Ovary (tissue), 10 donors: ENCODE measurements at places on chromosomes 2 and 18. TPM values are rescaled to one million over a fixed set of nuclear protein-coding genes. Genes with fewer than 3 reads are reported as not detected.

DNA sequence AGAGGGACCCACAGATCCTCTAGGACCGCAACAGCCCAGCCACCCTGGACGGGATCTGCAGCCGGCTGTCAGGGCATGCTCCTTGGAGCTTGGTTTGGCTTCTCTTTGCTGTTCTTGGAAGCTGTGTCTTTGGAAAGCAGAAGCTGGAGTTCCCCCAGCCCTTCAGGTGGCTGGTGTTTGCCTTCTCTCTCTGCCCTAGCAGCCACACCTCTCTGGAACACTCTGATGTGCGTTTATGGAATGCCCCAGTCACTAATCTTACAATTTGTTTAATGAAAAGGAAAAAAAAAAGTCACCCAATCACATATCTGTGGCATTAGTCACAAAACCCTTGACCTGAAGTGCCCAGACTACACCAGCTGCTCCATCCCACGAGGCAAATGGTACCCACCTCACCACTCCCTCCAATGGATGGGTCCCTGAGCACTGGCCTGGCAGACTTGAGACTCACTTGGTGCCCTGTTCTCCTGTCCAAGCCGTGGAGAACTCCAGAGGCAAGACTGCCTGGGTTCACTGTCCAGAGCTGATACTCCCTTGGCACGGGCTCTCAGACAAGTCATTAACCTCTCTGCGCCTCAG lies 70.2 kb upstream of the DAPL1 start:
- H3K27ac ChIP-seq = no peak overlapping the region
- no peaks in the 10 kb centered on the region for H3K27me3 ChIP-seq
- H3K4me1 ChIP-seq = no peaks in the 10 kb centered on the region
- no peak overlapping the region for H3K4me3 ChIP-seq
- no peak for DNase-seq

GRCh38 chr18:57466745-57467409 lies 31.7 kb downstream of the ONECUT2 start:
- no peaks in the 10 kb centered on the region for H3K4me1 ChIP-seq
- DNase-seq = no peak
- no peak overlapping the region for H3K4me3 ChIP-seq
- H3K27me3 ChIP-seq = no peaks in the 10 kb centered on the region
- no peaks in the 10 kb centered on the region for H3K36me3 ChIP-seq

- H3K4me1 ChIP-seq = peaks cover 23% of the 10 kb centered on the region
- no peaks in the 10 kb centered on the region for H3K36me3 ChIP-seq
Measured at GRCh38 chr2:216698895-216699294, 3.5 kb upstream of the IGFBP5 start.

DNA sequence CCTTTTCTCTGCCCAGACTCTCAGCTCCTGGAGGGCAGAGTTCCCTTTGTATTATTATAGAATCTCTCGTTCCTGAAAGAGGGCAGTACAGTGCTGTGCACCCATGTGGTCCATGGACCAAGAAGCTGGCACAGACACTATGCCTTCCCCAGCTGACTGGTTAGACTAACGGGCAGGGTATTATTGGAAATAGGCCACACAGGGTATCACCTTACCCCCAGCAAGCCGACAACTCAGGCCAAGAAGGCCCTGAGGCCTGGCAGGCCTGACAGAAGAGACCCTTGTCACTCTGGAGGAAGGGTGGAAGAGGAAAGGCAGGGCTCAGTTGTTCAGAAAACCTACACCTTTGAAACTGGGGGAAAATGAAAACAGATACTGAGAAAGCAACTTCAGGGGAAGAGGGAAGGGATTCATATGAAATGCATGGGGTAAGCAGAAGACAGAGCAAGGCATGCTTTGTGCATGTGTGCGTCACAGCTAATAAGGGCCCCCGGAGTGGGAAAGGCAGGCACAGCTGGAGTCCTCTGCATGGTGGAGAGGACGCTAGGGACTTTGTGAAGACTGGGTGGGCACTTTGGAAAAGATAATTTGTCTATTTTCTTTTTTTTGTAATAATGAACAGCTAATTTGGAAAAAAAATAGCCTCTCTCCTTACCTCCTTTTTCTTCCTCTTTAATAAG lies 476.8 kb upstream of the CELF4 start:
- DNase-seq = no peak
- no peaks in the 10 kb centered on the region for H3K27me3 ChIP-seq
- H3K4me3 ChIP-seq = no peak overlapping the region
- no peaks in the 10 kb centered on the region for H3K4me1 ChIP-seq

GRCh38 chr2:192124571-192124970 lies 70.2 kb downstream of the TMEFF2 start:
- H3K4me3 ChIP-seq = no peak overlapping the region
- H3K27me3 ChIP-seq = no peaks in the 10 kb centered on the region
- no peak overlapping the region for H3K27ac ChIP-seq

- H3K4me3 ChIP-seq = no peak overlapping the region
- no peaks in the 10 kb centered on the region for H3K27me3 ChIP-seq
- H3K4me1 ChIP-seq = peaks cover 14% of the 10 kb centered on the region
- no peak overlapping the region for H3K27ac ChIP-seq
Measured at GRCh38 chr2:102002228-102002627, 10.5 kb downstream of the IL1R2 start.

- no peak for DNase-seq
- H3K4me3 ChIP-seq = no peak overlapping the region
- H3K27ac ChIP-seq = no peak overlapping the region
- H3K4me1 ChIP-seq = no peaks in the 10 kb centered on the region
- H3K36me3 ChIP-seq = no peaks in the 10 kb centered on the region
Measured at GRCh38 chr2:173254659-173255058, 100.0 kb upstream of the CDCA7 start.

DNA sequence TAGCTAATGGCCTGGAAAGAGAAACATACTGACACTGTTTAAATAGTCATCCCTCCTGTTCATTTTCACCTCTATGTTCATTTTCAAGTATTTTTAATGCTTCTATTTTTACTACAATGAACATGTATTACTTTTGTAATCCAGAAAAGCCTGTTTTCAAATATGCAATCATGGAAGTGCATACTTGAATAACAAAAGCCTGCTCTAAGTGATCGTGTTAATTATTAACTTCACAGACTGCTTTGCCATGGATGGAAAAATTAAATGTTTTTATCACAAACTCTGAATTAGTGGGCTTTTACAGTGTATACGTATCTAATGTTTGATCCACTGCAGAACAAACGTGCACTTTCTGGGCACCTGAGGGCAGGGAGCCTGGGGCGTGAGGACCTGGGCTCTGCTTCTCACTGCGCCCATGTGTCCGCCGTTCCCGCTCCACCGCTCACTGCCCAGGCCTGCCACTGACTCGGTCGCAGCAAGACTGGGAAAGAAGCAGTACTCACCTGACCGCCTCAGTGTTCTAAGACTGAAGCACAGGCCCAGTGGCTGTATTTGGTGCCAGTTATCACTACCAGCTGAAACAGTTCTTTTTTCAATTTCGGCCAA lies 80.6 kb downstream of the UXS1 start:
- no peak overlapping the region for H3K4me3 ChIP-seq
- DNase-seq = no peak
- peaks cover 1% of the 10 kb centered on the region for H3K4me1 ChIP-seq
- no peaks in the 10 kb centered on the region for H3K27me3 ChIP-seq
- no peaks in the 10 kb centered on the region for H3K36me3 ChIP-seq

- no peaks in the 10 kb centered on the region for H3K27me3 ChIP-seq
- no peak overlapping the region for H3K27ac ChIP-seq
- no peak overlapping the region for H3K4me3 ChIP-seq
- H3K36me3 ChIP-seq = no peaks in the 10 kb centered on the region
- peaks cover 6% of the 10 kb centered on the region for H3K4me1 ChIP-seq
Measured at GRCh38 chr2:36407413-36407812, 51.8 kb downstream of the CRIM1 start.

- no peaks in the 10 kb centered on the region for H3K27me3 ChIP-seq
- H3K4me3 ChIP-seq = no peak overlapping the region
- no peak for DNase-seq
- no peak overlapping the region for H3K27ac ChIP-seq
- no peaks in the 10 kb centered on the region for H3K4me1 ChIP-seq
- no peaks in the 10 kb centered on the region for H3K36me3 ChIP-seq
Measured at GRCh38 chr2:105712166-105712915, 32.4 kb upstream of the NCK2 start.

MROH2A gene
- total RNA-seq = not detected

LRP2 gene
- total RNA-seq = 13.4 TPM

HRH4 gene
- not detected for total RNA-seq

LYPD1 gene
- not detected for total RNA-seq

KIAA2012 gene
- total RNA-seq = 5.2 TPM

PLGLB2 gene
- 0.83 TPM for total RNA-seq

SH2D6 gene
- total RNA-seq = 1.9 TPM

TTLL4 gene
- 18.4 TPM for total RNA-seq

DSG1 gene
- total RNA-seq = not detected

MYO3B gene
- total RNA-seq = 0.05 TPM

VWA3B gene
- 2.2 TPM for total RNA-seq

RIT2 gene
- total RNA-seq = not detected

SPC25 gene
- total RNA-seq = 2.4 TPM

SERPINB13 gene
- total RNA-seq = not detected

DTNB gene
- total RNA-seq = 22.7 TPM

OR6B2 gene
- total RNA-seq = not detected
